IPS-NIHi11 (cell line): ENCODE measurements at places on chromosomes 6 and 20.

- DNase-seq, result no peak
Measured at GRCh38 chr6:156948807-156949206, 171.6 kb downstream of the ARID1B start.

DNA sequence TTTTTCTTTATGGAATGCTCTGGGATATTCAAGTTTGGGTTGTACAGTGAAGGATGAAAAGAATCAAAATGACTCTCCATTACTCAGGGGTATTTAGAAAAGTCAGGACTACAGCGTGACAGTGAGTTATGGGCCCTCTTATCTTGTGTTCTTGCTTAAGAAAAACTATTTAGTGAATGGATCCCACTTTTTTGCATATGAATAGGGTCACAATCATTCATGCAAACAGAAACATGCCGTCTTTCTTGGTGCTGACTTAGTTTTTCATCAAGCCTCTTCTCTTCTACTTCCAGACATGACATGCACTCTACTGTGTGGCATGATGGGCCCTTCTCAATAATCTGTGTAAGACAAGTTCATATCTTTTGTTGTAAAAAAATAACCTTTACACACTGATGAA lies 488.4 kb upstream of the MMS22L start:
- no peak for DNase-seq

DNA sequence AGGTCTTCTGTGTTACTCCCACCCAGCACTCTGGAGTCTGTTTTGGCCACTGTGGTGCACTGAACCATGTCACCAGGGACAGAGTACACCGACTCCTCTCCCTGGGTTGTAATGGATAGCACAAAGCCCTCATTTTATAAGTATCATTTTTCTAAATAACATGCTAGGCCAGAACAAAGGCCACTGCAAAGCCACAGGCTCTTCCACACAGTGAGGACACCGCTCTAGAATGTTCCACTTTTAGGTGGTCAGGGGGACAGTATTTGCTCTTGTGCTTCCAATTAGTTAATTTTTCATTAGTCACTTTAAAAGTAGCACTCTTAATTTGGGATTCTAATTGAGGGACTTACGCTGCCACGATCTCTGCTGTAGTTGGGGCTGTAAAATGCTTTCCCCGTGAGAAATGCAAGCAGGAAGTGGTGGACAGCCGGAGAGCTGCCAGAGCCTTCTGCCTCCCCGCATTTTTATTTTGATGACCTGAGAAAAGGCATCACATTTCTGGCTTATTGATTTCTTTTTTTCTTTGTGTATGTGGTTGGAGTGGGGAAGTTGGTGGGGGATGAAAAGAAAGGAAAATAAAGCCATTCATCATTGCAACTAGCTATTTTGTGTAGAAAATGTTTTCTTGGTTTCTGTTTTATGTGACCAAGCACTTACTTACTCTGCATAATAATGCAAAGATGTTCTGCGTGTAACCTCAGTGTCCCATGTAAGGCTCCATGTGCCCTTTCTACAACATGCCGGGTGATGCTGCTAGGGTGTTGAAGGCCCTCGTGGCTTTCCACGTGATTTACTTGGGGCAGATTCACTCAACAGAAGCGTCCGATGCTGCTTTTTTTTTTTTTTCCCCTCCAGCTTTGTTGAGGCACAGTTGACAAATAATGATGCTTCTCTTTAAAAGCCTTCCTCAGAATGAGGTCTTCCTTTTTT lies 195.9 kb downstream of the SASH1 start:
- DNase-seq, result no peak

- DNase-seq, result no peak
Measured at GRCh38 chr6:134590449-134590848, 272.5 kb upstream of the SGK1 start.

- no peak for DNase-seq
Measured at GRCh38 chr6:14265049-14266021, 147.8 kb downstream of the CD83 start.

- peak; percentile 39 for DNase-seq
Measured at GRCh38 chr6:78611886-78612480, 255.4 kb upstream of the IRAK1BP1 start.

GRCh38 chr6:131258816-131259476 lies 123.7 kb downstream of the AKAP7 start:
- DNase-seq, result no peak

- no peak for DNase-seq
Measured at GRCh38 chr6:52304983-52305390, 20.4 kb upstream of the MCM3 start.

GRCh38 chr6:21798468-21798867 lies 204.9 kb downstream of the SOX4 start:
- no peak for DNase-seq

DNA sequence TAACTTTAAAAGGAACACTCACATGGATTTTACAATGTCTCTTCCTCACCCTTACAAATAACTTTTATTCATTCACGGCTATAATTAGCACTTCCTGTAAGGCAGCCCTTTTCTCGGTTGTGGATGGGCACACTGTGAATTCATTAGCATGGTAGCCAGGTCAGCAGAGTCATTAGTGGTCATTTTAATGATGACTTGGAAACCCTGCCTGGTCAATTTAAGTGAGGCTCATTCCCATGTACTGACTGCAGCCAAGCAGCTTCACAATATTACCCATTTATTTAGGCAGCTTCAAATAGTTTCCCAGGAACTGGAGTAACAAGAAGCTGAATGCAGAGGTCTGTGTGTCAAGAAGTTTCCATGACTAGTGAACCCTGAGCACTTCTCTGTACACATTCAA lies 248.8 kb downstream of the KHDC1L start:
- DNase-seq, result no peak
